Skin of body (tissue), 3 donors: ENCODE measurements at places on chromosomes 4 and X. TPM values are rescaled to one million over a fixed set of nuclear protein-coding genes. Genes with fewer than 3 reads are reported as not detected.

NCAPG gene
- total RNA-seq, result 16.2 TPM

RRH gene
- not detected for total RNA-seq

XAGE1A gene
- total RNA-seq, result not detected

GAGE13 gene
- total RNA-seq, result not detected

FBXO8 gene
- 35.0 TPM for total RNA-seq

PDZD4 gene
- 3.1 TPM for total RNA-seq

SPIN2A gene
- total RNA-seq, result 2.9 TPM

PAGE2 gene
- total RNA-seq, result not detected
